ENCODE measurements at places on chromosomes 1 and 21.

DNA sequence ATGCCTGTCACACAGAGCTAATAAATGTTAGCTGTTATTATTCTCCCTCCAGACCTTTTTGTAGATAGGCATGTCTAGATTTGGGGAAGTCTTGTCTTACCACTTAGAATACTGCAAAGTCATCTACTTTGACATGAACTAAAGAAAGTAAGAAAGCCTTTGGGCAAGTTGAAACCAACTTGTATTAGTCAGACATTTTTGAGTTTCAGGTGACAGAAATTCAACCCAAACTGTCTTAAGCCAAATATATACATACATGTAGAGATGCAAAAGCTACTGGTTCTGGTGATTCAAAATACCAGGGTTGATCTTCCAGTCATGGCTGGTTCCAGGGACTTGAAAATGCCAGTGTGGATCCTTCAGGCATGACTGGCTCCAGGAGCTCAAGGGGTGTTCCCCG, 276.8 kb upstream of the TMEM51 start:
- DNase-seq = no peak

DNA sequence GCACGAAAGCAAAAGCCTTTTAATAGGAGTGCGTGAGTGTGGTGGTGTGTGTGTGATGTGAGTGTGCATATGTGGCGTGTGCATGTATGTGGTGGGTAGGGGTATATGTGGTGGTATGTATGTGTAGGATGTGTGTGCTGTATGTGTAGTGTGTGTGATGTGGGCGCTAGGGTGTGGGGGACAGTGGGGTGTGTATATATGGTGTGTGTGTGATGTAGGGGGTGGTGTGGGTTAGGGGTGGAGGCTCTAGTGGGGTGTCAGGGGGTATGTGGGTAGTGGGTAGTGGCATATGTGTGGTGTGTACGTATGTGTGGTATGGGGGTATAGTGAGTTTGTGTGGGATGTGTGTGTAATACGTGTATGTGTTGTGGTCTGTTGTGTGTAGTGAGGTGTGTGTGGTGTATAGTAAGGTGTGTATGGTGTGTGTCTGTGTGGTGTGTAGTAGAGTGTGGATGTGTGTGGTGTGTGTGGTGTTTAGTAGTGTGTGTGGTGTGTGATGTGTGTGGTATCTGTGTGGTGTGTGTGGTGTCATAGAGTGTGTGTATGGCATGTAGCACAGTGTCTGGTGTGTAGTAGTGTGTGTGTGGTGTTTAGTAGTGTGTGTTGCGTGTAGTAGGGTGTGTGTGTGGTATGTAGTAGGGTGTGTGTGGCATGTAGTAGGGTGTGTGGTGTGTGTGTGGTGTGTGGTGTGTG, 86.0 kb downstream of the SYT2 start:
- DNase-seq = no peak

DNA sequence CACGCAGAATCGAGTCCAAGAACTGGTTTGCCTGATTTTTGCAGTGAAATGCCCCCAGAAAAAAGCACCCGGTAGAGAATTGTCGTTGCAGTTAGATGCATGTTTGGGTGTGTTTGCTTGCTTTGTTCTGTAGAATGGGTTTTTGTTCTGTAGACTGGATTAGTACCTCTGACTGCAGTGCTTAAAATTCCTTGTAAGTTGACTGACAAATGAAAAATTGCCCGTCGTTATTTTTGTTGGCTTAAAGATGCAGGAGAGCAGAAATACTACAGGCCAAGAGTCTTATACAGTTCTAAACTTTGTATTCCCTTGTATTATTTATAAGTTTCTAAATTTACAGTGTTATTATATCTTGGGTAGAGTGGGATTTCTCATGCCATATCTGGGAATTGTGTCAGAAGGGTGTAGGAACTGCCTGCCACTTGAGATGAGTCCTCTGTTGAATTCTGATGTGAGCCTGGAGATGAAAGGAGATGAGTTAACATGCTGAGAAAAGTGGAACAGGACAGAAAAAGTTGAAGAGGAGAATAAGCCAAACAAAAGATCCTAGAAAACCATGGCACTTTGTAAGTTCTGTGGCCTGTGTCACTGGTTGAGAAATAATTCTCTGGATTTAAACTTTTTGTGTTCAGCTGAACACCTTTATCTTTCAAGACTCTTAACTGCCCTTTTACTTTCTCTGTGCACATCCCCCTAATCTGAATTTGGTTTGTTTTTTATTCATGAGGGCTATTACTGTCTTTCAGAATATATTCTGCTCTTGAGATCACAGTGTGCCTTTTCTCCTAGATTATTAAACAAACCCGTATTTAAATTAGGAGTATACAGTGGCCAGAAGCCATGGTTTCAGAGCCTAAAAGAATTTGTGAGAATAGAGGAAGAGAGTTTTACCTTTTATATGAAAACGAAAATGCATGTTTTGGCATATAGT, 1.4 kb downstream of the DESI2 start:
- no peak for DNase-seq

GRCh38 chr21:45334134-45334533, 46.4 kb upstream of the POFUT2 start:
- no peak for DNase-seq

All from NCI-H510A treated with DMSO at 0.1 percent for 48 hours (cell line).